ENCODE measurements at places on chromosomes 1 and 21.

DNA sequence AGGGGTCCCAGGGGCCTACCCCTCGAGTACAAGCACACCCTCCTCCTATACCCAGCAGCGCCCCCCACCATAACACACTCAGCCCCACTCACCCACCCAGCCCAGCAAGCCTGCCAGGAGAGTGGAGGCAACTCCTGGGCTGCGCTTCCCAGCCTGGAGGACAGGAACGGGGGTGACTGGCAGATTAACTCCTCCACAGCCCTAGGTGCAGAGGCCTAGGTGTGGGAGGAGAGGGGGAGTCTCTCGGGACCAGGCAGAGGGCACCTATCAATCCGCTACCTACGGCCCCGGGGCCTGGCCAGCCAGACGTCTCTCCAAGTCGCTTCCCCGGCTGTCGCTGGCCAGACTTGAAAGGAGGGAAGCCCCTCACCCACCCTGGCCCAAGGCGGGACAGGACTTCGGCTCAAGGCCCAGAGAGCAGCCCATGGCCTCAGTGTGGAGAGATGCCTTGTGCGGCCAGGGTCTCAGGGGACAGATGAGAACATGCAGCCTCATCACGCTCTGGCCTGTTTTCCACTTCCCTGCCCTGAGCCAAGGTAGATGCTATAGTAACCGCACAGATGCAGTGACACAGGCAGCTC, 24.9 kb downstream of the MATN1 start:
- DNase-seq, result no peak

- DNase-seq, result no peak
Measured at GRCh38 chr1:229714306-229714705, 88.3 kb downstream of the URB2 start.

DNA sequence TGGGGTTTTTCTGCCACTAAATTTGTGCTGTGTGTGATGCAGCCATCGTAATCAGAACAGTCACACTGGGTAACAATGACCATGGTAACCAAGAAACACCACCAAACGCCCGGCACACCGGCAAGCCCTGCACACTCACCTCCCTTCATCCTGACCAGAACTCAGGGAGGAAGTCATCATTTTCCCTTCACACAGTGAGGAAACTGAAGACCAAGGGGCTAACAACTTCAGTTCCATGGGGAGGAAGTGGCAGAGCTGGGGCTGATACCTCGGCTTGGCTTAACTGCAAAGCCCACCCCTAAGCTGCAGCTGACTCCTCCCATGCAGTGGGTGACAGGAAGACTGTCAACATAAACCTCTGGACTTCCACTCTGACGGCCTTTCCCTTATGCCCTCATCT, 69.3 kb upstream of the BCAR3 start:
- no peak for DNase-seq

DNA sequence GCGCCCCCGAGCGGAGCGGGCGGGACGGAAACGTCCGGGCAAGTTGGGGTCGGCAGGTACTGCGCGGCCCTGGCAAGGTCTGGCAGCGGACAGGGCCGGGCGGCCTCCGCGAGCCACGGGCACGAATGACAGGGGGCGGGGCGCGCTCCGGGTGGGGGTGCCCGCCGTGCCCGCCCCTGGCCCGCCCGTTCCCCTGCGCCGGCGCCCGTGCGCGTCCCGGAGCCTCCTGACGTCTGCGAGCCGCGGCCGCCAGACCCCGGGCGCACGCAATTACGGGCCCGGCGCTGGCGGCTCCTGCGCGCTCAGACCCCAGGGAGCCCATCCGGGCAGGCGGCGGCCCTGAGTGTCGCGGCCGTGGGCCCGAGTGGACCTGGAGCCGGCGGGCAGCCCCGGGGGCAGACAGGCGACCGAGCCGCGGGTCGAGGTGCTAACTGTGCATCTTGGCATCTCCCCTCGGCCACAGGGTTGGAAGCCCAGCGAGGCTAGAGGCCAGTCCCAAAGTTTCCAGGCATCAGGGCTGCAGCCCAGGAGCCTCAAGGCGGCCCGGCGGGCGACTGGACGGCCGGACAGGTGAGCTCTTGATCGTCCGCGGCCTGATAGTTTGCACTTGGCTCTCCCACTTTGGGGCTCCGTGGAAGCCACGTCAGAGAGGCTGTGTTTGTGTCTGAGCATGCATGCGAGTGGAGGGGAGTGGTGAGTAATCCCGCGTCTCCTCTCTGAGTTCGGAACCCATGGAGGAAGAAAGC, 918 bp downstream of the MIB2 start:
- peak; percentile 38 for DNase-seq

DNA sequence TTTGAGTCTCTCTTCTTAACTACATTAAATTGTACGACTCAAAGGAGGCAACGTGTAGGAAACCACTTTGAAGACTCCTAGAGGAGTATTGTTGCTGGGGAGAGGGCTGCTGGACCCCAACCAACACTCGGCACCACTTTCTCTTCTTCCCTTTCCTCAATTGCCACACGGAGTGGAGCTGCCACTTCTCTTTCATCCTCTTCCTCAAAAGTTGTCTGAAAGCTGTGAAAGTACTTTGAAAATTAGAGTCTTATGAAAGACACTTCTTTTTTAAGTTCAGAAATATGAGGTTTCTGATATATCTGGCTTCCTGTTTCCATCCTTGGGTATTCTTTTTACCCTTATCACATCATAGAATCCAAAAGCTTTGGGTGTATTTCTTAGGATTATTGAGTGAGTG, 59.5 kb downstream of the MRPS6 start:
- no peak for DNase-seq

GRCh38 chr21:28418726-28419514, 573.8 kb downstream of the LTN1 start:
- no peak for DNase-seq

DNA sequence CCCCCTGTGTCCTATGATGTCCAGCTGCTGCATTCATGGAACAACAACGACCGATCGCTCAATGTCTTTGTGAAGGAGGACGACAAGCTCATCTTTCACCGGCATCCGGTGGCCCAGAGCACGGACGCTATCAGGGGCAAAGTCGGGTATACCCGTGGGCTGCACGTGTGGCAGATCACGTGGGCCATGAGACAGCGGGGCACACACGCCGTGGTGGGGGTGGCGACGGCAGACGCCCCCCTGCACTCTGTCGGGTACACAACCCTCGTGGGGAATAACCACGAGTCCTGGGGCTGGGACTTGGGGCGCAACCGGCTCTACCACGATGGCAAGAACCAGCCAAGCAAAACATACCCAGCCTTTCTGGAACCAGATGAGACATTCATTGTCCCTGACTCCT, 63.3 kb downstream of the SPSB1 start:
- DNase-seq, result no peak

DNA sequence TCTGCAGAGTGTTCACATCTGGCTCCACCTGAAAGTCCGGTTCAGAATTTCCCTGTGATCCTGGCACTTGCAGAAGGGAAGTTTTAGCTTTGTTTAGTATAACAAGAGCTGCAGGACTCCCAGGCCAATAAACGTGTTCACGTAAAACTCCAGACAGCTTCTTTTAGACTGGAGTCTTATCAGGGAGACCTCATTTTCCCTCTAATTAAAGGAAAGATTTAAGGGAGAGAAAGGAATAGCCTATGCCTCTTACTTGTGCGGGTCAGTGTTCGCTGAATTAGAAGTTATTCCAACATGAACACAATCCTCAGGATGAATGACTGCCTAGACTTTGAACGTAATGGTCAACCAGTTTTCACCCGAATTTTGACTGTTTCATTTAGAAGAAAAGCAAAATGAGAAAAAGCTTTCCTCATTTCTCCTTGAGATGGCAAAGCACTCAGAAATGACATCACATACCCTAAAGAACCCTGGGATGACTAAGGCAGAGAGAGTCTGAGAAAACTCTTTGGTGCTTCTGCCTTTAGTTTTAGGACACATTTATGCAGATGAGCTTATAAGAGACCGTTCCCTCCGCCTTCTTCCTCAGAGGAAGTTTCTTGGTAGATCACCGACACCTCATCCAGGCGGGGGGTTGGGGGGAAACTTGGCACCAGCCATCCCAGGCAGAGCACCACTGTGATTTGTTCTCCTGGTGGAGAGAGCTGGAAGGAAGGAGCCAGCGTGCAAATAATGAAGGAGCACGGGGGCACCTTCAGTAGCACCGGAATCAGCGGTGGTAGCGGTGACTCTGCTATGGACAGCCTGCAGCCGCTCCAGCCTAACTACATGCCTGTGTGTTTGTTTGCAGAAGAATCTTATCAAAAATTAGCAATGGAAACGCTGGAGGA, 202.1 kb upstream of the SGIP1 start:
- peak; percentile 50 for DNase-seq

DNA sequence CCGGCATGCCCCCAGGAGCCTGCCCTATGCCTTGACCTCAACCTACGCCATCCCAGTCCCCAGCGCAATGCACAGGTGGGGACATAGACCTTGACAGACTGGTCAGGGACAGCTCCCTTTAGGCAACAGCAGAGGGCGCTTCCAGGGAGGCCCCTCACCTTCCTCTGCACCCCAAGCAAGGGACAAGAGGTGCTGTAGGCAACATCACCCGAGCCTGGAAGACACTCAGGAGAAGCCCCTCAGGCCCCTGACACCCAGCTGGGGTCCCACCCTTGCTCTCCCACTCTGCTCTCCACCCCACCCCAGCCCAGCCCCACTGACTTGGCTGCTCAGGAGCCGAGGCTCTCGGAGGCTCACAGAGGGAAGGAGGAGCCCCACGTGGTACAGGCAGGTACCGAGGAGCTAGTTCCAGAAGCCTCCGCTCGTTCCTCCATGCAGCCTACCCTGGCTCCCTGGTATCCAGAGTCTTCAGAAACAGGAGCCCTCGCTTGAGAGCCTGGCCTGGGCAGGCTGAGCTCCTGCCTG, 2.4 kb upstream of the WNT3A start:
- DNase-seq, result no peak

- DNase-seq, result no peak
Measured at GRCh38 chr1:10962483-10962882, 50.0 kb upstream of the TARDBP start.

DNA sequence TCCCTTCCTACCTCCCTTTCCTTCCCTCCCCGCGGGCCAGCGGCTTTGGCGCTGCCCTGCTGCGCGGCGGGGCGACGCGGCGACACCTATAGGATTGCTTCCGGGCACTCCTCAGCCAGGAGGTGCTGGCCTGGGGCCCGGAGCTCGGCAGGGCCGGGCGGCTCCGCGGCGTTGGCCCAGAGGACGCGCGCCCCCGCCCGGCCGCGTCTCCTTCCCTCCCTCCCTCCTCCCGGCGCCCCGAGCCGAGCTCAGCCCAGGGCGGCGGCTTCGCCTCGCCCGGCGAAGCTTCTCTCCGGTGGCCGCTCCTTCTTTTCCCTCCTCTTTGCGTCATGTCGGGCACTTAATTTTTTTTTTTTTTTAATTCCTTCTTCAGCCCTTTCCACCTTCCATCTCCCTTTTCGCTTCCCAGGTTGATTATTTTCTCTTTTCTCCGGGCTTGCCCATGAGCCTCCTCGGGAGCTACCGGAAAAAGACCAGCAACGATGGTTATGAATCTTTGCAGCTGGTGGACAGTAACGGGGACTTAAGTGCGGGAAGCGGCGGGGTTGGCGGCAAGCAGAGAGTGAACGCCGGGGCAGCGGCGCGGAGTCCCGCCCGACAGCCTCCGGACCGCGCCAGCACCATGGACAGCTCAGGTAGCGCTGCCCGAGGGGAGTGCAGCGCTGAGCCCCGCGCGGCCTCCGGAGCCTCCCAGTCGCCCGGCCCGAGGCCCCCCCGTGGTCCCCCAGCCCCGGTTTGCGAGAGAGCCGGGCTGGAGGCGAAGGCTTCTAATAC, at the start of gene DNAJC6:
Gene DNAJC6, plus strand, starts transcription at position 240 of the 774 bp plus-strand sequence. Its CDS starts 203 bp downstream, at position 443.
- DNase-seq, result peak; percentile 82

- no peak for DNase-seq
Measured at GRCh38 chr1:175792136-175792535, 48.7 kb upstream of the TNR start.

DNA sequence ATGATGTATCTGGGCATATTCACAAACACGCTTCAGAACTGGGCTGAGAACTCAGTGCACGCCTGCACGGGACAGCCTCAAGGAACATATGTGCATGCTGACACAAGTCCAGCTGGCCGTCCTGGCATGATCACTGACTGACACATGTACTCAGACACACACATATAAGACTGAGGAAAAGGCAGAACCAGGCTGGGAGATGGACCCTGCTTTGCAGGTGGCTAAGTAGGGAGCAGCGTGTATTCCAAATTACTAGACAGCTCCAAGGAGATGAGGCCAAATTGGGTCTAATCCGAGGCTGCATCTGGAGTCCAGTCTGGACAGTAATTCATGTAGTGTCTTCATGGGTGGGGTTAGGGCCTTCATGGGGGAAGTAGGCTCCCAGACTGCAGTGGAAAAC, 41.4 kb upstream of the GJB5 start:
- no peak for DNase-seq

GRCh38 chr1:78339490-78339889, 151.3 kb upstream of the PTGFR start:
- no peak for DNase-seq

GRCh38 chr1:31677949-31678348, 25.9 kb downstream of the COL16A1 start:
- no peak for DNase-seq
